Natural killer cell (primary cell): ENCODE measurements at places on chromosomes 2 and 18. TPM values are rescaled to one million over a fixed set of nuclear protein-coding genes. Genes with fewer than 3 reads are reported as not detected.

The IL1A gene
- total RNA-seq: not detected

The FASTKD2 gene
- 21.6 TPM for total RNA-seq

The ADCYAP1 gene
- not detected for total RNA-seq

The IL37 gene
- total RNA-seq: not detected

The GREB1L gene
- total RNA-seq: not detected

The CRACDL gene
- total RNA-seq: 0.11 TPM

DNA sequence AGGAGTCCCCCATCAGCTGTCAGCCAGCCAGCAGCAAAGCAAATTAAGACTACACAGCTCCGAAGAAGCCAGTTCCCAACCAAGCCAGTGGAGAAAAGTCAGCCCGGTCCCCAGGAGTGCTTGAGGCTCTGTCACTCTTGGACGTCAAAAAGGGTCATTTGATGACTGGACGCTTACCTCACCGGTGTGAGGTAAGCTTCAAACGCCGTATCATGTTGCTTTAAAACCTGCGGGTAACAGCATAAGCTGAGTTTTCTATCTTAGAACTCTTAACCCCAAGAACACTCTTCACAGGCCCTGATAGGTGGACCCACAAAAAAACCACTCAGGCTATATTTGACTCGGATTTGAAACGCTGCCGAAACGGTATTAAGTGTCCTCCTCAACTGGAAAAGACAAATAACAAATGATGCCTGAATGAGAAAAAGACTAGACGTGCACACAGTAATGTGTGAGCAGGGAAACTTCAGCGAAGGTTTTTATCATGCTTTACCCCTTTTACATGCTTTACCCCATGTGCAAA is 682 bp upstream of the LNPK start:
- H3K27ac ChIP-seq: peak overlapping the region; percentile 77
- peaks cover 12% of the 10 kb centered on the region for H3K4me1 ChIP-seq
- no peaks in the 10 kb centered on the region for H3K36me3 ChIP-seq
- H3K4me3 ChIP-seq: peak overlapping the region; percentile 64
- H3K27me3 ChIP-seq: no peaks in the 10 kb centered on the region

- no peak overlapping the region for H3K4me3 ChIP-seq
- H3K4me1 ChIP-seq: no peaks in the 10 kb centered on the region
- no peak for DNase-seq
- H3K27ac ChIP-seq: no peak overlapping the region
These were observed 192.1 kb upstream of the CHST9 start for GRCh38 chr18:27377251-27377650.

GRCh38 chr2:54274781-54275242 is 18.8 kb upstream of the TSPYL6 start:
- H3K27ac ChIP-seq: no peak overlapping the region
- no peak overlapping the region for H3K4me3 ChIP-seq
- no peak for DNase-seq

DNA sequence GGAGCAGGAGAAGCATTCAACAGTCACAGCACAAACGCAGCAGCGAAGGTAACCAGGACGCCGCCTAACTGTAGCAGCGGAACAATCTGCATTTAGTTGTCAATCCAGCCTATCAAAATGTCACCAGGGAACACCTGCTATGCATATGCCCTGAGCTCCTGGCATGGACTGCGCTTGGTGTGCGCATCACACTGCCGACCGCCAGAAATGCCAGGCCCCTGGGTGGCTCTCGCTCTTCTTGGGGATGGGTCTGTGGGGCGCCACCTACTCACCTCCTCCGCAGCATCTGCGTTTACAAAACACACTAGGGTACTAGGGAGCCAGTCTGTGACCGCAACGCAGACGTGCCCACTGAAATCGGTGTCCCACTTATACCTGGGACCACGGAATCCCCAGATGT is 31.7 kb downstream of the ZNF516 start:
- H3K27ac ChIP-seq: no peak overlapping the region
- no peaks in the 10 kb centered on the region for H3K27me3 ChIP-seq
- no peak for DNase-seq
- H3K36me3 ChIP-seq: no peaks in the 10 kb centered on the region
- peaks cover 21% of the 10 kb centered on the region for H3K4me1 ChIP-seq

DNA sequence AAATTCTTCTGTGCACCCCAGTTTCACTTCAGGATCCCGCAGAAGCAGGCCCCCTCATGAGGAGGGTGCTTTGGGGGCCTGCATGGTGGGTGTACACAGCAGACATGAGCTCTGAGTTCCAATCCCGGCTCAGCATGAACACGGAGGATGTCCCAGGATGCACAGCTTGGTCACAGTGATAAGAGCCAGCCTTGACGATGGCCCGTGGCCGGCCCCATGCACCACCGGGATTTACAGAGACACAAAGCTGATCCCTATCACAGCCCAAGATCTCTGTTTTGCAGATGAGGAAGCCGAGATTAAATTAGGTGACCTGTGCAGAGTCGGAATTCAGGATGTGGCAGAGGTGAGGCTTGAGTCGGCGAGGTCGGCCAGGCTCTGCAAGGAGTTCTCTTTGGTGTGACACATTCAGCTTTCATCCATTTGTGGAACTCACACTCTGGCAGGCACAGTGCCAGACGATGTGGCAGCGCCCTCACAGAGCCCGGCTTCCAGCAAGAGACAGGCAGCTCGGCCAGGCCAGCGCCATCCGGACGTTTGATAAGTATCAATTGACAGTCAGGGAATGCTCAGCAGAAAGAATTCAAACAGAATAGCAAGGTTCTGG is 456.3 kb upstream of the MYT1L start:
- DNase-seq: no peak
- H3K36me3 ChIP-seq: no peaks in the 10 kb centered on the region
- no peaks in the 10 kb centered on the region for H3K4me1 ChIP-seq
- H3K27ac ChIP-seq: no peak overlapping the region

DNA sequence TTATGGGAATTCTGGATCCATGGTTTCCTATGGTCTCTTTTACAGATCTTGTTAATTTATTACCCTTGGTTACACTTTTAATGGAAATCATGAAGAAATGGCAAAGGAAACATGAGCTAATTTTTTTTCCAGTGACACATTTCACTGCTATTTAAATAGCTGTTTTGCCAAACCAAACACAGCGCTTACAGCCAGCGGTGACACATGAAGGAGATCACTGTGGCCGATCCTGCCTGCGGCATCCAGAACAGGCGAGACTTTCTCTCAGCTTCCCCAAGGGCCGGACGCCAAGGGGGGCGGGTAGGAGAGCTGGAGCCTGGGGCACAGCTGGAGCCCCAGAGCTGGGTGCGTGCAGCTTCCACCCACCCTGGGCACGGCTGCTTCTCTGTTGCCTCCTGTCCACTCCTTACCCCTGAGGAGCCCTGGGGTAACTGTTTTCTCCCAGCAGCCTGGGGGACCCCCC is 81.4 kb upstream of the PKDCC start:
- H3K27ac ChIP-seq: no peak overlapping the region
- H3K27me3 ChIP-seq: no peaks in the 10 kb centered on the region
- no peaks in the 10 kb centered on the region for H3K36me3 ChIP-seq
- no peak overlapping the region for H3K4me3 ChIP-seq
- no peaks in the 10 kb centered on the region for H3K4me1 ChIP-seq

GRCh38 chr2:108825254-108825653 is 38.7 kb downstream of the CCDC138 start:
- no peak overlapping the region for H3K4me3 ChIP-seq
- DNase-seq: no peak
- H3K4me1 ChIP-seq: no peaks in the 10 kb centered on the region
- no peaks in the 10 kb centered on the region for H3K36me3 ChIP-seq
- no peak overlapping the region for H3K27ac ChIP-seq

DNA sequence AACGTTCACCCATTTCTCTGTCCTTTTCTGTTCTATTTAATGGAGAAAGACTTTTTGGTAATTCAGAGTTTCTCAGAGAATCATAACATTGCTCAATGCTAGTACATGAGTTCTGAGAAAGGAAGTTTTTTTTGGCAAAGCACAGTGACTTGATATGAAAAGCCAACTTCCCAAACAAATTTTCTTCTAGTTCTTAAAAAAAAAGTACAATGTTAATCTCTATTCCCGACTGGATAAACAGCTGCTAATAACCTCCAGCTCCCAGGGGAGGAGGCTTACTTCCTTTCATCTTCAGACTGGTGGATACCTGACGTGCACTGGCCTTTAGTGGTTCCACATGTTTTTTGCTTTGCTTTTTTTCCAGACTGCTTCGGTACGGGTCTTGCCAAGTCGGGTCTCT is 284.6 kb upstream of the CCDC68 start:
- H3K27me3 ChIP-seq: no peaks in the 10 kb centered on the region
- no peak overlapping the region for H3K4me3 ChIP-seq
- no peak overlapping the region for H3K27ac ChIP-seq
- no peak for DNase-seq
- H3K36me3 ChIP-seq: no peaks in the 10 kb centered on the region
- no peaks in the 10 kb centered on the region for H3K4me1 ChIP-seq

DNA sequence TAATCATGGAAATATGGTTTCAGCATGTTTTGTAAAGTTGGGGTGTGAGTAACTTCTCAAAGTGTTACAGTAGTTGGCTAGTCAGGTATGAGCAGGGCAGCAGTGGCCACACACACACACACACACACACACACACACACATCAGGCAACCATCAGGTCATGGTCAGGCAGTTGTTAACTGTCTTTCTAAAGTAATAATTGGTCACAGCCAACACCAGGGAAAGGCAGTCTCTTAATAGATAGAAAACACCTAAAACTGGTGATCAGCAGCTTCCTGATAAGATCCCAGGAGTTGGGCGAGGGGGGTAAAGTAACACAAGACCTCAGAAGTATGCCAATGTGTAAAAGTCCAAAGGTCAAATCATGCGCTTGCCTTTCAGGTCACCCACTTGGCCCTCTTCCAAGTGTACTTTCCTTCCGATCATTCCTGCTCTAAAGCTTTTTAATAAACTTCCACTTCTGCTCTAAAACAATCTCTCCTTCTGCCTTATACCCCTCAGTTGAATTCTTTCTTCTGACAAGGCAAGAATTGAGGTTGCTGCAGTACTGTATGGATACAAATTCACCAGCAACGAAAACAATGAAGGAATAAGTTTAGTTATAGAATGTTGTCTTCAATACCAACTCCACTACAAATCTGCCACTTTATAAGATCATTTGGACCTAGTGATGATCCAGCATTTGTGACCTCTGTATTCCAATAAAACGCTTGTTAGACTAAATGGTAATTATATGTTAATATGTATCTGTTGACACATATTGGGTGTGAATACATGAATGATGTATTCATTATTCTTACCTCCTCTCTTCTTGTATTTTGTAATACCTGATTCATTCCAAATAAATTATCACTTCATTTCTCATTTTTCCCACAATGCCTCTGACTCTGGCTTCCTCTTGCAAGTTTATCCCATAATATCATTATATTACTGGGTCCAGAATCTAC is 254.3 kb downstream of the METTL4 start:
- H3K4me1 ChIP-seq: no peaks in the 10 kb centered on the region
- H3K27ac ChIP-seq: no peak overlapping the region
